Bronchus fibroblast of lung (primary cell): ENCODE measurements at places on chromosomes 5 and 9. TPM values are rescaled to one million over a fixed set of nuclear protein-coding genes. Genes with fewer than 3 reads are reported as not detected.

CBY3 gene
- total RNA-seq = not detected in 2 replicates

LCN1 gene
- not detected in 2 replicates for total RNA-seq

LOX gene
- 38.8 and 46.7 TPM in 2 replicates for total RNA-seq

ANKRD20A1 gene
- total RNA-seq = not detected in 2 replicates

FCN1 gene
- not detected in 2 replicates for total RNA-seq

SLC6A3 gene
- total RNA-seq = not detected in 2 replicates

KLF9 gene
- 31.3 and 33.7 TPM in 2 replicates for total RNA-seq

ZCCHC10 gene
- total RNA-seq = 7.9 and 8.9 TPM in 2 replicates
